ENCODE measurements at places on chromosomes 12 and 14.

GRCh38 chr14:100022772-100023451, 42.3 kb upstream of the EVL start:
- no peak for DNase-seq

- no peak for DNase-seq
Observed at GRCh38 chr14:99938376-99938775, 126.8 kb upstream of the EVL start.

DNA sequence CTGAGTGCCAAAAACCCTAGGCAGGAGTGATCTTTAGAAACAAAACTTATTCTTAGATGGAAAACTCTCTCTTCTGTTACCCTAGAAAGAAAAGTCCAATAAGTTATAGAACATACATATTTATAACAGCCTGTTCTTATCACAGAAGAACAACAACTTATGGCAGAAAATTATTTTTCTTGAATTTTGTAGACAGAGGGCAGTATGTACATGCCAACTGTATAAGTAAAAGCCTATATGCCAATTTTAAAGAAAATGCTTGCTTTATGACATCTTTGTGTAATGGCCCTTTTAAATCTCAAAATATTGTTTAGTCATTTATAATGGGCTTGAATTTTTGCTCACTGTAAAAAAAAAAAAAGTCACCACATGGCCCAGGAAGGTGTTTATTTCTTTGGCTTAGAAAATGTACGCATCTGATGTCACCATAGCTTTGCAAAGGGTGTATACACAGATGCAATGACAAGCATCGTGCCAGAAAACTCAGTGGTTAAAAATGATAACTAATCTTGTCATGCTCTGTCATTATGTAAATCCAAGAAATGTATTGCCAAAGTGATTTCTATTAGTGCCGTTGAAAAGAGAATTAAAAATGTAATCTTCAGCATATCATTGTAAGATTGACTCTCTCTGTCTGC, 38.3 kb upstream of the GRIP1 start:
- DNase-seq = no peak

GRCh38 chr12:88223519-88223918, 81.4 kb downstream of the TMTC3 start:
- DNase-seq = no peak

GRCh38 chr12:650983-651382, 12.3 kb downstream of the NINJ2 start:
- no peak for DNase-seq

- no peak for DNase-seq
Observed at GRCh38 chr14:101719045-101719645, 42.4 kb upstream of the PPP2R5C start.

DNA sequence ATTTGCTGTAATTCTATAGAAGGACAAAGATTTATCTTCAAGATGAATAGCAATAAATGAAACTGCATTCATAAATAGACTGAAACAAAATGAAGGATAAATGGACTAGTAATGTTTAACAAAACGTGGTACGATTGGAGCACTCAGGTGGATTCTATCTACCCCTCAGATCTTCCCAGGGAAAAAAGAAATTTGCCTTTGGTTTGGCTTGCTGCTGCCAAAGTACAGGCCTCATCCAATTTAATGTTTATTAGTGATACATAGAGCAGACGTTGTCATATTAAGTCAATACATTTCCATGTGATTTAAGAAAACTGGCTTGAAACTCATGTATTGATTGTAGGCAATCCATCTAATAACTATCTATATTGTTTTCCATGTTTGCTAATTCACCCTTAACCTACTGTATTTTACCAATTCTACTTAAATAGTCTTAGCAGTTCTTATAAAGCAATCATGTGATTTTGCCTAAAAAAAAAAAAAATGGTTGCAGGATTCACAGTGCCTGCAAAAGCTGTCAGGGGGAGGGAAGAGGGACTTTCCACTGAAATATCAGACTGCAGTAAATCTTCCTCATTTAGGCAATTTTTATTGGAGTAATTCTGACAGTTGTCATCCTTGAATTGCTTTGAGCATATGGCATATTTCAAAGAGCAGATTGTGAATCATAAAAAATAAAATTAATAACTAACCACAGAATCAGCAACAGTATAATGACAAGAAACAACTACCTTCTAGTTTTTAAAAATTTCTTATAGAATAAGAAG, 242.2 kb upstream of the NPAS3 start:
- DNase-seq = no peak

GRCh38 chr12:105468464-105468863, 138.0 kb downstream of the C12orf75 start:
- DNase-seq = no peak

DNA sequence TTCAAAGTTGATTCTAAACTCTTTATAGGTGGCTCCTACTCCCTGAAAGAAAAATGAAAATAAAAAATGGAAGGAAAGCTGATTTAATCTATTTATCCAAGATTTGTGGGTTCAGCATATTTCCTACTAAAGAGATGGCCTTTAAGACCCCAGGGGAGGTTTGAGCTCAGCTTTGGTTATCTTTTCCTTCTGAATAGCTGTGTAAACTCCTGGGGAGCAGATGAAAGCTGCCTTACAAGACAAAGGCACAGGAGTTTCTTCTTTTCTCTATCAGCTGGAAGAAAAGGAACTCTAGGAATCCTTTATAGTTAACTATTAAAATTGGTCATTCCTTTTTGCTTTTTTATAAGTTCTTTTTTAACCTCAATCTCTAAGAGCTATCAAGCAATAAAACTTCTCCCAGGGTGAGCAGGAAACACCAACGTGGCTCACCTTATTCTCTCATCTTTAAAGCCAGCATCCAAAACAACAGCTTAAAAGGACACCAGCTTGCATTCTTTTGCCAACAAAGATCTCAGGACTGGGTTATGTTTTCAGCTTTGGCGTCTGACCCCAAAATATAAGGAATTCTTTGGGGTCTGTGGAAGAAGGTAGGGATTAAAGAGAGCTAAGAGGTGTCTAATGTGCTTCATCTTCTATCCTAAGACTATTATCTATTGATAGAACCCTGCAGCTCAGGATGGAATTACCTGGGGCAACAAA, 371.7 kb upstream of the KITLG start:
- DNase-seq = no peak

- DNase-seq = no peak
Observed at GRCh38 chr12:71134405-71134804, 23.4 kb downstream of the TSPAN8 start.

DNA sequence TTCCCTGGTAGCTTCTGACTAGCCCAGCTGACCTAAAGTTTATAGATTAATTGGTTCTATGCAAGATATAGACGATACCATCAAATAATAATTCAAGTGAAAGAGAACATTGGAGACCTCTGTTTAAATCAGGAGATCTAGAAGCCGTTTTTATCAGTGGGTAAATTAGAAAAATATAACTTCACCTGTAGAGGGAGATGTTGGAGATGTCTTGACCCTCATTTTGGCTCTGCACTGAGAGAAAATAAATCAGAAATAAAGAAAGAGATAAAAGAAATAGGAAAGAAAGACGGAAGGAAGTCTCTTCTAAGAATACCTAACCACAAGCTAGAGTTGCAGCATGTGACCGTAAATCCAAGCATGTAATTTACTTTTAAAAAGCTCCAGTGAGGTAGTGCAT, 684.5 kb downstream of the C12orf50 start:
- no peak for DNase-seq

DNA sequence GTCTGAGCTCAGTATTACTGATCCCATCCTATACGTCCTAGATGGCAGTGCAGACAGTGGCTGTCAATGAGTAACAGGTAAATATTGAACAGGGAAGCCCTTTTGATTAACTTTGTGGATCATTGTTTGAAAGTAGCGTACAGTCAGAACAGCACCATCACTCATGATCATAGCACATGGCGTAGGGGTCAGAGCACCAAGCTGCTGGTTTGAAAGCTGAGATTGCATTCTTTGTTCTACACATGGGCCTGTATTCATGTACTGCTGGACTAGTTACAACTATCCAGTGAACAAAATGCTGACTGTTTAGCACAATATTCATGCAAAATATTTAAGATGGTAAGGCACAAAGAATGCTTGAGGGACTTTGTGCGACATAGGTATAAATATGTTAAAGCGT, 131.8 kb downstream of the NPAS3 start:
- DNase-seq = no peak

GRCh38 chr14:44530475-44530874, 23.4 kb upstream of the FSCB start:
- DNase-seq = no peak

GRCh38 chr12:65956056-65956738, 131.9 kb downstream of the HMGA2 start:
- no peak for DNase-seq

DNA sequence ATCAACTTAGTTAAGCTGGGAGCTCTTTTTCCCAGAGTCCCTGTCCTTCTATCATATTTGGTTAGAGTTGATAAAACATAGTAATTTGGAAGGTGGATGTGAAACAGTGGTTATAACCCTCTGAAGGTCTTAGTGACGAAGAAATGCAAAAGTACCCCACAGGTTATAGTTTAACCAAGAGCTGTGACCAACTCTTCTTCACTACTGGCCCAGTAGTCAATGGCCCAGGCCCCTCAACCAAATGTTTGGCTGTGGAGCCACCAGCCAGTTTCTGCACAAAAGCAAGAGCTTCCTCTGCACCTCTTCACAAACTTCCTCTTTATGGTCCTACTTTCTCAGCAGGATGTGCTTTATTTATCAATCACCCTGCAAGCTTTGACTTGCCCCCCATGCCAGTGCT, 132.6 kb downstream of the BMP4 start:
- DNase-seq = no peak

DNA sequence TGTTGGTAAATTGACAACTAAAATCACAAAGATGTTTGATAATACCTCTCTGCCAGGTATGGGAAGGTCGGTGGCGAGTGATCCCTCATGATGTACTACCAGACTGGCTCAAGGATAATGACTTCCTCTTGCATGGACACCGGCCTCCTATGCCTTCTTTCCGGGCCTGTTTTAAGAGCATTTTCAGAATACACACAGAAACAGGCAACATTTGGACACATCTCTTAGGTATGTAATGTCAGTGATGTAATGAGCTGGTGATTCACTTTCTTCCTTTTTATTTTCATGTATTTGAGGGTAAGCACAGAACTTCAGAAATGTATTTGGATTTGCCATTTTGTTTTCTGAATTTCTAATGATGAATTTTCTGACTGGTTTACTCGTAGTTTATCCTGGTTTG, 42.6 kb upstream of the LRTM2 start:
- DNase-seq = no peak

DNA sequence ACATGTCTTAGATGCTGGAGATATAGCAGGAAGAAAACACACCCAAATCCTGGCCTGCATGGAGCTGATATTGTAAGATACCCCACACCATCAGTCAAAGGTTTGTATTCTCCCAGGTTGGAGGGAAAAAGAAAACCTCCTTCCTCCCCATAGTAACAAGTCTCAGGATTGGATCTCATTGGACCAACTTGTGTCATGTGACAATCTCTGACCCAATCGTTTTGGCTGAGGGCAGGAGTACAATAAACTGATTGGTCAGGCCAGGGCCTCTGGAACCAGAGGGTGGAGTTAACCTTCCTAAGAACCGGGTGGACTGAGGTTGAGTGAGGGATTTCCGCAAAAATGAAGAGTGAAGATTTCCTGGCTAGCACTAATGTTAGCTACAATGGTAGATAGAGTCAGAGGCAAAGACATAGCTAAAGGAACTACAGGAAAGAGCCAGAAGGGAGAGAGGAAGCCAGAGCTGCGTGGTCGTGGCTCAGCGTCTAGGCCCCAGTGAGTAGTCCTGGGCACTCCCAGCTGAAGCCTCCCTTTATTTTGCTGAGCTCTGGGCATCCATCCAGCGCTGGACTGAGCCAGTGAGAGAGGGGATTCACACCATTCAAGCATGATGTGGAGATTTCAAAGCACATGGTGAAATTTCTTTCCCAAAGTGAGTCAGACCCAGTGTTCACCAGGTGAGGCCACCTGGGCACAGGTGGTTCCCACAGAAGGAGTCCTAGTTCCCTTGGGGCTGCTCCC, 219.9 kb downstream of the AACS start:
- no peak for DNase-seq

DNA sequence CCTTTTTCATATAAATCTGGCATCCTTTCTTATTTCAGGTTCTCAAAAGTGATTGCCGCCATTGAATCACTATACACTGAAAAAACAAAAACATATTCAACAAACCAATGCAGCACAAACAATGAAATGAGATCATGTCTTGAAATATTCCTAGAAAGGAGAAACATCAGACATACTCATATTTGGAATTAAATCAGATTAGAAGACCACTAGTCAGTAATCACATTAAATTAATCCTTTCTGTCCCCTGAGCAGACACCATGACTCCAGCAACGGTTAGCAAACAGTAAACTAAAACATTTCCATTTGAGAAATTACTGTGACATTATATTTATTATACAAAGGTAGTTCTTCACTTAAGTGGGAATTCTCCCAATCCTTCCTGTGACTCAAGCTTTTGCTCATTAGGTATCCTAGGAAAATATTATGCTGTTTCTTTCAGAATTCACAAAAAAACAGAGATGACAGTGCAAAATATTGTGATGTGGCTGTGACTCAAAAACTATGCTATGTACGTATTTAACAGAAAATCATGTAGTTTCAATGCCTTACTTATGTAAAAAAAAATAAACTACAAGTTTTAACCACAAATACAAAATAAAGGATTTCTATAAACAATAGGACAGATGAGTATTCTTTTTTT, 29.7 kb downstream of the CPNE8 start:
- no peak for DNase-seq

GRCh38 chr12:49335118-49335954, 1.7 kb downstream of the C1QL4 start:
- no peak for DNase-seq

GRCh38 chr12:115008929-115009328, 325.0 kb upstream of the TBX3 start:
- no peak for DNase-seq

- DNase-seq = no peak
Observed at GRCh38 chr12:38775457-38775856, 129.9 kb downstream of the CPNE8 start.

DNA sequence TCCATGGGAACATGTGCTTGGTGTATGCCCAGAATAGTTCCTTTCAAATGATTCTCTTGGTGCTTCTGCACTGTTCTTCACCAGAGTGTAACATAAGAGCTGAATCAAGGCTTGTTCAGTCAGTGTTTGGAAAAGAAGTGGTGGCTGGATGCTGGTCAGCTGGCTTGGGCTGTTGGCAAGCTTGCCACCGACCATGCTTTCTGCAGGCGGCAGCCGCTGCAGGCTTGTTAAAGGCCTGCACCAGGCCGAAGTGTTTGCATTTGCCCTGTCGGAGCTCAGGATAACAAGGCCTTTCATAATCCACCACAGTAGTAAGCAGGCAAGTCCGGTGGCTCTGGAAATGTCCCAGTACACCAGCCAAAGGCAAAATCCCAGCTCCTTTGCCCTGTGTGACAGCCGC, 26.9 kb downstream of the DAAM1 start:
- DNase-seq = no peak

DNA sequence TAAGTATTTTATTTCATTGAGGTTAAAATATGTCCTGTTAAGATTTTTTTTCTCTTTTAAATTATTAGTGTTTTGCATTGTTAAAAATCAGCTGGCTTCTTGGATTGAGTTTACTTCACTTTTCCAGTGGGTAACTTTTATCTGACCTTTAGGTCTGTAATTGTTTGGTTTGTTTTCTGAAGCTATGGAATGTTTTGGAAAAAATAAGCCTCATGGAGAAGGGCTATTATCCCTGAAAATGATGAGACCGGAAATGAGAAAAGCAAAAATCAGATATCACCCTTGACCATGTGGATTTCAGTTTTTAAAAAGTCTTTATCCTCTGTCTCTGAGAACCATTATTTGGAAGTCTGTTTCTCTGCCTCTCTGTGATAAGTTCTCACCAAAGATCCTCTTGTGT, 180.9 kb downstream of the RAD51B start:
- no peak for DNase-seq
